ENCODE measurements at places on chromosomes 4 and X. TPM values are rescaled to one million over a fixed set of nuclear protein-coding genes. Genes with fewer than 3 reads are reported as not detected.

TRIM75 gene
- polyA plus RNA-seq = not detected

RAP2C gene
- polyA plus RNA-seq = 14.4 TPM

BTC gene
- not detected for polyA plus RNA-seq

HMX1 gene
- polyA plus RNA-seq = not detected

GPRASP2 gene
- polyA plus RNA-seq = 12.0 TPM

NDNF gene
- polyA plus RNA-seq = not detected

UCHL1 gene
- 1,872 TPM for polyA plus RNA-seq

ERAS gene
- not detected for polyA plus RNA-seq

MMRN1 gene
- polyA plus RNA-seq = not detected

Data from AG04450 (cell line).